ENCODE measurements at places on chromosomes 16 and 17. TPM values are rescaled to one million over a fixed set of nuclear protein-coding genes. Genes with fewer than 3 reads are reported as not detected.

PLD6 gene
- polyA plus RNA-seq: 1.2 TPM

TLCD2 gene
- 0.76 TPM for polyA plus RNA-seq

FN3K gene
- polyA plus RNA-seq: 0.35 TPM

P2RX5 gene
- 0.43 TPM for polyA plus RNA-seq

DNA sequence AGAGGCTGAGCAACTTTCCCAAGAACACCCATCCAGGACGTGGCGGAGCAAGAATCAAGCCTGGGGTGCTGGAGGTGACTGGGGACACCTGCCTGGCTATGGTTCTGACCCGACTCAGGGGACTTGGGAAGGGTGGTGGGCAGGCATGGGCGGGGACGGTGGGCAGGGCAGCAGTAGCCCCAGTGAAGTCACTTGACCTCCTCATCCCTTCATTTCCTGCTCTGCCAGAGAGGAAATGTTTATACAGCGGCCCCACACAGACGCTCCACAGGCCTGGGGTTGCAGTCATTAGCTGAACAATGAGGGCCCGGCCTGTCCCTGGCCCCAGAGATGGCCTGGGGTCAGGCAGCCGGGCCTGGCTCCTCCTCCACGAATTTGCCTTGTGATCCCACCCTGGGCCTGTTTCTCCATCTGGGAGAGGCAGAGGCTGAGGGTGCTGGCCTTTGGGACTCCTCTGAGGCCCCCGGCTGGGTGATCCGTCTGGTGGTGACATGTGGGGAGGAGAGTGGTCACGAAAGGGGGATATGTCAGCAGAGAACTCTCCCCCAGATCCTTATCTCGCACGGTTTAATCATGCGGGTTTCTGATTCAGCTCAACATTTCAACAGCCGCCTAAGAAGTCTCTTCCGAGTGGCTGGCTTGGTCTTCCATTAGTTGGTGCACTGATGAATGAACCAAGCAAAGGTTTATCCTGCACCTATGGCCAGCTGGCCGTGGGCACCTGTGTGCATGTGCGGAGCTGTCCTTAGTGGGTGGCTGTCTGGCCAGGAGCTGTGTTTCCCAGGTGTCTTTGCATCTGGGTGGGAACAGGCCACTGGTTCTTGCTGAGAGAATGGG lies 175.9 kb downstream of the IRF8 start:
- no peak for DNase-seq

- DNase-seq: no peak
These were observed 3.0 kb upstream of the TAC4 start for GRCh38 chr17:49850772-49851386.

DNA sequence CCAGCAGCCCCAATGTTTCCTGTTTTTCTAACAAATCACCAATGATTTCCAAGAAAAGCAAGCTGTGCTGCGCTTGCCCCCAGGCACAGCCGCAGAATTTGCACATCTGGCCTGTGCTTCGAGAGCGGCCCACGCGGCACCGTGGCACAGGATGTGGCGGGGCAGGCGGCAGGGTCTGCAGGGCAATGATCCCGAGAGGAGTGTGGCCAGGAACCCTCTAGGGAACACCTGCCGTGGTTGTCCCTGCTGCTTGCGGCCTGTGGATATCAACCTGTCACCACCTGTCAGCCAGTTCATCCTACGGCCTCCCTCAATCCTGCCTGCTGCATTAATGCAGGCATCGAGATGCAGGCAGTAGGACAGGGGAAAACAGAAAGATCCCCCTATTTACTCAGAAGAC lies 24.0 kb downstream of the PIK3R5 start:
- DNase-seq: no peak

DNA sequence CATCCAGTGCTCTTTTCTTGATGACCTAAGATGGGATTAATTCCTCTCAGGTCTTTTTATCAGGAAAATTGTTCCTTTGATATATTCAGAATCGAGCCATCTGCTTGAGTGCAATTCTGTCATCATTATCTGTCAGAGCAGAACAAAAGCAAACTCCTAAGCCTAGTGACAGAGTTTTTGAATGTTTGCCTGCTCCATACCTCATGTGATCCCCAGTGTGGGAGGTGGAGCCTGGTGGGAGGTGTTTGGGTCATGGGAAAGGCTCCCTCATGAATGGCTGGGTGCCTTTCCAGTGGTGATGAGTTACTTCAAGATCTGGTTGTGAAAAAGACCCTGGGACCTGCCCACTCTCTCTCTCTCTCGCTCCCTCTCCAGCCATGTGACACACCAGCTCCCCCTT lies 628.2 kb downstream of the CDH11 start:
- DNase-seq: no peak

DNA sequence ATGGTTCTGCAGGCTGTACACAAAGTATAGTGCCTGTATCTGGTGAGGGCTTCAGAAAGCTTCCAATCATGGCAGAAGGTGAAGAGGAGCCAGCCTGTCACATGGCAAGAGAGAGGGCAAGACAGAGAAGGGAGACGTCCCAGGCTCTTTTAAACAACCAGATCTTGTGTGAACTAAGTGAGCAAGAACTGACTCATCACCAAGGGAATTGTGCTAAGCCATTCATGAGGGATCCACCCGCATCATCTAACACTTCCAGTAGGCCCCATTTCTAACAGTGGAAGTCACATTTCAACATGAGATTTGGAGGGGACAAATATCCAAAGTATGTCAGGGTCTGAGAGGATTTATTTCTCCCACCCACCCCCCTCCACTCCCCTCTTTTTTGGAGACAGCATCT lies 56.2 kb upstream of the ELAC2 start:
- no peak for DNase-seq

DNA sequence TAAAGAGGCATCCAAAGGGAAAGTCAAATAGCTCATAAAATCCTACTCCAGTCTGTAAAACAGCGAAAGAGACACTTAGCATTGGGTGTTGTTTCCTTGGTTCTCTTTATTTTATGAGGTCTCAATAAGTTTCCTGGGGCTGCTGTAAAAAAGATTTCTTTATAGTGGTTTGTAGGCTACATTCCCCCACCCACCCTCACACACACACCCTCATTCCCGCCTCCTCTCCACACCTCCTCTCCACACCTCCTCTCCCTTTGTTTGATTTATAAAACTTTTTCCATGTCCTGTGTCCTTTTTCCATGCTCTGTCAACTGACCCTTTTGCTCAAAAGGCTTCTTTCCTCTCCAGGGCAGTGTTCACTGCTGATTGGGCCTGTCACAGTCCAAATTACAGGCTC lies 178.9 kb upstream of the SOX9 start:
- DNase-seq: no peak

DNA sequence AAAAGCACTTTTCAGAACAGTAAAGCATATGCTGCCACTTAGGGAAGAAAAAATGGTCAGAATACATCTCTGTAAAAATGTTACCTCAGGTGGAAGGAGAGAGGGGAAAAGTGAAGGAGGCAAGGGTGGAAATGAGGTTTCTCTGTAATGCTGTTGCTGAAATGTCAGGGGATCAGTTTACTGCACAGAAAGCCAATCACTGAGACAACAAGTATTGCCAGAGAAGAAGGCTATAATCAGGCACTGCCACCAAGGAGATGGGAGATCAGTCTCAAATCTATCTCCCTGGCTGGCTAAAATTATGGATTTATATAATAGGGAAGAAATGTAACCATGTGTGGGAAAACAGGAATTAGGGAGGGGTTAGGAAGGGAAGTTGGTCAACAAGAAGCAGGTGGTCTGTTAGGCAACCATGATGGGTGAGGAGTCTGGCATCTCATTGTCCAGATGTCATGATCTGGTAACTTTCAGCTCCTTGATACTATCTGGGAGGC lies 27.7 kb upstream of the GUCY2D start:
- DNase-seq: no peak

- no peak for DNase-seq
These were observed 534 bp downstream of the KCTD11 start for GRCh38 chr17:7352503-7352889.

DNA sequence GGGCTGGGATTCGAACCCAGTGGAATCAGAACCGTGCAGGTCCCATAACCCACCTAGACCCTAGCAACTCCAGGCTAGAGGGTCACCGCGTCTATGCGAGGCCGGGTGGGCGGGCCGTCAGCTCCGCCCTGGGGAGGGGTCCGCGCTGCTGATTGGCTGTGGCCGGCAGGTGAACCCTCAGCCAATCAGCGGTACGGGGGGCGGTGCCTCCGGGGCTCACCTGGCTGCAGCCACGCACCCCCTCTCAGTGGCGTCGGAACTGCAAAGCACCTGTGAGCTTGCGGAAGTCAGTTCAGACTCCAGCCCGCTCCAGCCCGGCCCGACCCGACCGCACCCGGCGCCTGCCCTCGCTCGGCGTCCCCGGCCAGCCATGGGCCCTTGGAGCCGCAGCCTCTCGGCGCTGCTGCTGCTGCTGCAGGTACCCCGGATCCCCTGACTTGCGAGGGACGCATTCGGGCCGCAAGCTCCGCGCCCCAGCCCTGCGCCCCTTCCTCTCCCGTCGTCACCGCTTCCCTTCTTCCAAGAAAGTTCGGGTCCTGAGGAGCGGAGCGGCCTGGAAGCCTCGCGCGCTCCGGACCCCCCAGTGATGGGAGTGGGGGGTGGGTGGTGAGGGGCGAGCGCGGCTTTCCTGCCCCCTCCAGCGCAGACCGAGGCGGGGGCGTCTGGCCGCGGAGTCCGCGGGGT lies at the start of gene CDH1:
CDH1 (plus strand) TSS at position 247 of the 684 bp plus-strand sequence; CDS start at position 371, 124 bp downstream.
- DNase-seq: no peak

DNA sequence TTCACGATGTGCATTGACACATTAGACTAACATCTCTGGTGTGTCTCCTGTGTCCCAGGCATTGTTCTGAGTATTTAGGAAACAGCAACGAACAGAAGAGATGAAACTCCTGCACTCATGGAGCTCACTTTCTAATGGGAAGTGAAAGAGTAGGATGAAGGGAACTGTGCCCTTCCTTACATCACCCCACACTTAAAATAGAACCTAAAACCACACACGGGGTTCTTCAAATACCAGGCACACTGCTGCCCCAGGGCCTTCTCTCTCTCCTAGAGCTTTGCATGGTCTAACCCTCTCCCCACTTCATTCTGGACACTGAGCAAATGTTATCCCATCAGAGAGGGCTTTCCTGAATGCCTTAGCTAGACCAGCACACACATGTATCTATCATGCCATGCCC lies 33.7 kb downstream of the TRIM25 start:
- no peak for DNase-seq

DNA sequence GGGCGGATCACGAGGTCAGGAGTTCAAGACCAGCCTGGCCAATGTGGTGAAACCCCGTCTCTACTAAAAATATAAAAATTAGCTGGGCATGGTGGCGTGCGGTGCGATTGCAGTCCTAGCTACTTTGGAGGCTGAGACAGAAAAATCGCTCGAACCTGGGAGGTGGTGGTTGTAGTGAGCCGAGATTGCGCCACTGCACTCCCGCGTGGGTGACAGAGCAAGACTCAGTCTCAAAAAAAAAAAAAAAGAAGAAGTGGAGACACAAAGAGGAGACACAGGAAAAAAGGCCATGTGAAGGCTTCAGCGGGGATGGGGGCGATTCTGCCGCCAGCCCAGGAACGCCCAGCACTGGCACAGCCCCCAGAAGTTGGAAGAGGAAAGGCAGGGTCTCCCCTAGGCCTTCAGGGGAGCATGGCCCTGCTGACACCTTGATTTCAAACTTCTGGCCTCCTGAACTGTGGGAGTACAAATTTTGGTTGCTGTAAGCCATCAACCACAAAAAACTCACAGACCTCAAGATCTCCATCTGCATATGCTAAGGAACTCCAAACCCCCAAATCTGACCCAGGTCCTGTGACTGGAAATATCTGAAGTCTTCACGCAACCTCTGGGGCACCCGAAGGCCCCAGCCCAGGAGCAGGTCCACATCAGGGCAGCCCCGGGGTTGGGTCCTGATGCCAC lies 7.0 kb downstream of the SGSH start:
- no peak for DNase-seq

Data from keratinocyte (primary cell).